Fibroblast of skin of scalp (primary cell): ENCODE measurements at places on chromosomes 11 and 22.
A peak's percentile ranks its signal among the peaks of the same experiment; 100 is the strongest.

GRCh38 chr11:36388951-36389350, 92.9 kb downstream of the PRR5L start:
- DNase-seq: no peak

GRCh38 chr11:94750319-94751217, 17.6 kb upstream of the AMOTL1 start:
- DNase-seq: no peak

- no peak for DNase-seq
These were observed 1.0 kb upstream of the CCKBR start for GRCh38 chr11:6258571-6259081.

DNA sequence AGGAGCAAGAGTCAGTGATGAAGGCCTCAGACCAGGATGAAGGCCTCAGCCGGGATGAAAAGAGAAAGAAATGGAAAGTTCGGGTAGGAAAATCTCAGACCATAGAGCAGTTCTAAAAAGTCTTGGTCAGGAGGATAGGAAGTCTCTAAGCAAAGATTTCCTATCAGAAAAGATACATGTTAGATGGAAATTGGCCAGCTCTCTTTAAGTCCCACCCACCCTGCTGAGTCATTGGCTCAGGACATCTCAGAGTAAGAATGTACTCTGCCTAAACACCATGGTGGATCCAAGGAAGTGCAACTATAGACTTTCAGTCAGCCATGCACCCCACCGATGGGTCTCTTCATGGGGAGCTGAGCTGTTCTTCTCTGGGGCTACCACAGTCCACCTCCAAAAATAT, 4.4 kb downstream of the OR8B3 start:
- peak; percentile 6 for DNase-seq

DNA sequence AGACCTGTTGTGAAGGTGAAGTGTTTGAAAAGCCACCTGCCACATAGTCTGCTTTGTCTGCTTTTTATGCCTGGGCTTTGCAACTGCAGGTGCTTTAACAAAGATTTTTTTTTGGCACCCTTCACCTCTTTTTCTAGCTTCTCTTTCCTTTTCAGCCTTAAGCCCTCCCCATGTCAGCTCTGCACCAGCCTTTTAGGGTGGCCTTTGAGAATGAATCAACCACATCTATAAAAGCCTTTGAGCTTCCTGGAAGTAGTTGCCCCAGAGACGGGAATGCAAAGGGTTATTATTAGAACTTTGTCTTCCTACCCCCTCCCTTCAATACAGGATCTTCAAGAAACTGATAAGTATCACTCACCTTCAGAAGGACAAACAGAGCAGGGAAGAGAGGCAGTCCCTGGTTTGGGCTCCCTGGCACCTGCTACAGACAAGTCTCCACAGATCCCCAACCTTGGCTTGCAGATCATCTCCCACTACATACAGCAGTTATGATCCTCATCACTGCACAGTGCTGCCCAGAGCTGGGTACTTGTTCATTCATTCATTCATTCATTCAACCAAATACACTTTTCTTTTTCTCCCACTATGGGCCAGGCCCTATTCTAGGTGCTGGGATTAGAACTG, 8.0 kb downstream of the PVALB start:
- DNase-seq: no peak

DNA sequence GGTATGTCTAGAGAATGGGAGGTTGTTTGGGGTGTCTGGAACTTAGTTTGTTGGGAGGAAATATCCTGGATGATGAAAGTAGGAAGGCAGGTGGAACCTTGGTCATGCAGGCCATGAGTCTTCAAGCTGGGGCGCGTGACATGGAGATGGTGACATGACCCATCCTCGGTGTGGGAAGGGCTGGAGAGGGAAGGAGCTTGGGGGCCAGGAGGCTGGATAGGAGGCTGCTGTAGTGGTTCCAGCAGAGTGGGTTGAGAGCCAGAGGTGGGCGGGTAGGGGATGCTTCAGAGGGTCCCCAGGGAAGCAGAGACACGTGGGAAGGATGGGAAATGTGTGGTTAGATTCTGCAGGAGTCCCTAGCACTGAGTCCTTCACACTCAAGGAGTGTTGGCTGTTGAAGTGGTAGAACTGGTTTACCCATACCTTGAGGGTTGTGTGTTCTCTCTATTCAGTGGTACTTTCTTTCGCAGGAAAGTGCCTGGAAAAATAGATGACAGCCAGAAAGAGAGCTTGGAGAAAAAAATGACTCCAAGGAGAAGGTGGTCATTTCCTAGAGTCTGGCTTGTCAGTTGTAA, 56.8 kb downstream of the LDLRAD3 start:
- DNase-seq: no peak

- no peak for DNase-seq
These were observed 23.1 kb downstream of the PIH1D2 start for GRCh38 chr11:112050721-112051120.
